Nephron progenitor cell (in vitro differentiated cells): ENCODE measurements at places on chromosomes 5 and 9.

DNA sequence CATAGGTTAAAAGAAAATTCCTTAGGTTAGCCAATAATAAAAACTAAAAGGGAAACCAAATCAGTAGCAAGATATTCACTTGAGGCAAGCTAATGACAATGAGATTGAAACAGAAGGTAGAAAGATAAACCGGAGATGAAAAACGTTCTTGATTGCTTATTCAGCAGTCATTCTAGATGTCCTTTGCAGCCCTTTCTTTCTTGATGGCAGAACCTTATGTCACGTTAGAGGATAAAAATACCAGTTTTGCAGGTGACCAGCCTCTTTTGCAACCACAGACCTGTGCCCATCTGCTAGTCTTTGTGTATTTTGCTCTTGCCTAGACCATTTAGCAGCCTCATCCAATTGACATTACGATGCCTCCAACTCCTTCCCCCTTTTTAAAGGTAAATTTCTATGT, 337.8 kb downstream of the DMAC1 start:
- DNase-seq: no peak

DNA sequence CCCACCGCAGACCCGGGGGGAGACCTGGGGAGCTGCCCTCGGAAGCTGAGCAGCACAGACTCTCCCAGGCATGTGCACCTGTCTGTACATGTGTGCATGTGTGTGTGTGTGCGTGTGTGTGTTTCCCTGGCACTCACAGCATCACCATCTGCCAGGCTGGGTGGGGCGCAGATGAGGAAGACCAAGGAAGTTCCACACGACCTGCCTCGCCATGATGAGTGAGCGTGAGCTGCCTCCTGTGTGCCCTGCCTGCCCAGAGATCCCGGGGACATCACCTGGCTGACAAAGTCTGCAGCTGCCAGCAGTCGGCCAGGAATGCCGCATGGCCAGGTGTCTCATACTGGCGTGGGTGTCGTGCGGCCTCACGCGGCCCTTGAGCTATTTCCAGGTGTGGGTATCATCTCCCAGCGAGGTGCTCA, 4.0 kb upstream of the GPSM1 start:
- no peak for DNase-seq

DNA sequence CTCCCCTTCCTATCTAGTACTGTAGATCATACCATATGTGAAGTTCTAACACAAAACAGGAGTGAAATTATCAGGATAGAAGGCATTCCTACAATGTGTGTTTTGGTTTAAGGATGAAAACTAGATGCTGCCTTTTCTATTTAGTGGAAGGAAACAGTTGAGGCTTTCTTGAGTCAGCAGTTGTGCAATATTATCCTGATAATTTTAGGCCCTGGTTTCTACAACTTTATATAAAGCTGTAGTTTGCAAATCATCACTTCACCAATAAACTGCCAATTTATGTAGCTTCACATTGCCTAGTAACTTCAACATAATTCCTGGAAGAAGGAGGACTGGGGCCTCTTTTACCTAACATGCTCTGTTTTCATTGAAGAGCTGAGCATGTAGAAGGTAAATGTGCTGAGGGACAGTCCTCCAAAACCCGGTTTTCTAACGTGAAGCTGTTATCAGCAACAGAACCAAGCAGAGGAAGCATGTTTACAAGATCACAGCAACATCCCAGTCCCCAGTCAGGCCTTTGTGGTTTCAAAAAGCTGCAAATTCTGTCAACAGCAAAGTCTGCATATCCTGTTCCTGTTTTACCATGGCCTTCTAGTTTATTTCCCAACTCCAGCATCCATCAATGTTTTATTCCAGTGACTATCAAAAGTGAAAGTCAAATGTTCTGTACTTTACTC, 513.4 kb upstream of the MEF2C start:
- no peak for DNase-seq

DNA sequence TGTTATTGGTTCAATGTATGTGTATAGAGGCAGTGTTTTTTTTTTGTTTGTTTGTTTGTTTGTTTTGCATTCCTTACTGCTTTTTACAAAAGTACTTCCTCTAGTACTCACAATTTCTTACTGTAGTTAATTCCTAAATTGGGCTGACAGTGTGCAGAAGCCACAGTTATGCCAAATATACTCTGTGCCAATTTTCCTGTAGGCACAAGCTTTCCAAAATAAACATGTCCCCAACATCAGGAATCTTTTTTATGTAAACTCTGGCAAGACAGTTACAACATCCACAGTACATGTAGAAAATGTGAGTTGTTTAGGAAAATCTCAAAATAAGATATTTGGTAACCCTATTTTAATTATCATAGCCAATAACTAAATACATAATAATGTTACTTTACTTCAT, 161.6 kb upstream of the TSLP start:
- no peak for DNase-seq

GRCh38 chr5:135372654-135373381, 26.2 kb downstream of the MACROH2A1 start:
- no peak for DNase-seq

- DNase-seq: no peak
Observed at GRCh38 chr9:131678499-131679111, 61.3 kb downstream of the RAPGEF1 start.

DNA sequence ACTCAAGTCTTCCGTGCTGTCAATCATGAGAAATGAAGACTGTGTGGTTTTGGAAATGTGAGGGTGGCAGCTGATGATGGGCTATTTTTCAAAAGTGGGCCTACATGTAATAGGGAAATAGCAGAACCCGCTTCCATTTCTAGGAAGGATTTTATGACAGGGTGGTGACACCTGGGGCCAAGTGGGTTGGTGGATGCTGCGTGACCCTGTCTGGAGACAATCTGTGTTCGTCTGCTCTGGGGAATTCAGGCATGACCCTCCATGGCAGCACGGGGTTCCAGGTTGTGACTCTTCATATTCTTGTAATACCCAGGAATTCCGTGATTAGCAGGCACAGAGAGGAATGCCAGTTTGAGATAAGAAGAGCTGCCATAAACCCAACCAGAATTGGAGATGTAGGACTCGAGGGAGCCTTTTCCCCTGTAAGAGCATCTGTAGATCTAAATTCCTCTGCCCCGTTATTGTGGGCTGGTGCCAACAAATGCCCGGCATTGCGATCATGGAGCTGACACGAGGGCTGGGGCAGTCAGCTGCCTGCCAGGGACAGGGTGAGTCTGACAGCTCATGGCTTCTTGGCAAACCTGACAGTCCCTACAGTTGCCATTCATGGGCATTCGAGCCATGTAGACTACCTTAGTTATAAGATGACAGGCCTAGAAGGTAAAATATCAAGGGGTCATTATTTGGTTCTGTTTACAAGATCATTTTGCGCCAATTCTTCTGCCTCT, 279.7 kb downstream of the GADD45G start:
- DNase-seq: no peak

DNA sequence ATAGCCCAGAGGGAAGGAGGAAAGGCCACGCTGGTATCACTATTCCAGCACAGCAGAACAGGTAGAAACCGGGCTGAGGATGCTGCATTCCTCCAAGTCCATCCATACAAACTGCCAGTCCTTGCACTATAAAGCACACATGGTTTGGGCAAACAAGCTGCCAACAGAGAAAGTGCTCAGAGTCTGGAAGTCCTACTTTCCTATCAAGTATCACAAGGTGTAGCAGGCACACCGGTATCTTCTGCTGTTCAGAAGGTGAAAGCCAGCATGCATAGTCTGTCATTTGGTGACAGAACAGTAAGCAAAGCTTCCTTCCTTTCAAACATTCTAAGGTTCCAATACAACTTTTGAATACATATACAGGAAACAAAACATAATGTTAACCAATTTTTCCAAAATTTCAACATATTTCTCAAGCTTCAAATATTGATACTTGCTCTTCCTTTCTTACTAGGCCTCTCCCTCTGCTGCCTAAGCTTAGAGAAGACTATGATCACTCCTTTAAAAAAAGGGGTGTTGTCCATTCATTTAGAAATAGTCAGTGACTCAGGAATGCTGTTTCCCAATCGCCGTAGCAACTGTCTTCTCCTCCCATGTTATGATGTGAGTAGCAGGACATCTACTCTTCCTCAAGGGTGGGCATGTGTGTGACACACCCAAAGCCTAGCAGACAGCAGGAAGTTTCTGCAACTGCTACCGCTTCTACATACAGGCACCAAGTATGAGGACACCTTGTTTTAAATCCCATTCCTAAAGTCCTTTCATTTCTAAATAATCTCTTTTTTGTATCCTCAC, 14.7 kb downstream of the DIAPH1 start:
- no peak for DNase-seq

- peak; percentile 71 for DNase-seq
Observed at GRCh38 chr9:21965401-21965951, 28.7 kb downstream of the CDKN2A start.

- no peak for DNase-seq
Observed at GRCh38 chr9:116417464-116417863, 263.9 kb downstream of the PAPPA start.

- no peak for DNase-seq
Observed at GRCh38 chr5:173029499-173029921, 26.6 kb upstream of the CREBRF start.

- DNase-seq: no peak
Observed at GRCh38 chr5:4255441-4255840, 659.8 kb downstream of the IRX1 start.

GRCh38 chr9:114616684-114617520, 5.8 kb downstream of the TMEM268 start:
- DNase-seq: no peak

- DNase-seq: no peak
Observed at GRCh38 chr9:69632768-69633167, 39.4 kb downstream of the APBA1 start.

DNA sequence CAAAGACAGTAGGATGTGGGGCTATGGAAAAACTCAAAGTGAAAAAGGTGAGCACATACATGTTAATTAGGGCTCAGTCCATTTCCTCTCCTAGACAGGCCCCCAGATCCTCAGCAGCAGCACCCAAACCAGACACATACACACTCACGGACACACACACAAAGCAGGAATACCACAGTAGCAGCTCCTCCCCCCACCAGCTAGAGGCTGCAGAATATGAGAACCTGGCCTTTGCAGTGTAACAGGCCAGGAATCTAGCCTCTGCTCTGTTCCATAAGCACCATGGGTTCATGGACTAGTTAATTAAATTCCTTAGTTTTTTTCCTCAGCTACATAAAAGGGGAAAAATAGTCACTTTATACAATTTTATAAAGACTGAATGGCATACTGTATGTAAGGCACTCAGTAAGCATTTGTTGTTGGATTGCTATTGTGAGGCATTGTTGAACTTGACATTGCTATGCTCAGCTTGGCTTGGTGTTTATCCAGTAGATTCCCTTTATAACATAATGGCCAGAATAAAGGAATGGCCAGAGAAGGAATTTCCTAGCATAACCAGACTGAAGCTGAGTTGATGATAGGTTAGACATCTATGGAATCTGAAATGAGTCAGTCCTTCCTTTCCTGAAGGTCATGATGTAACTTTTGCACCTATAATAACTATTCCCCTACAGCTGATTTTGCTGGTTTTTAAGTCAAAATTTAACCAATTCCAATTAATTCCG, 186.8 kb downstream of the SEMA5A start:
- DNase-seq: no peak

DNA sequence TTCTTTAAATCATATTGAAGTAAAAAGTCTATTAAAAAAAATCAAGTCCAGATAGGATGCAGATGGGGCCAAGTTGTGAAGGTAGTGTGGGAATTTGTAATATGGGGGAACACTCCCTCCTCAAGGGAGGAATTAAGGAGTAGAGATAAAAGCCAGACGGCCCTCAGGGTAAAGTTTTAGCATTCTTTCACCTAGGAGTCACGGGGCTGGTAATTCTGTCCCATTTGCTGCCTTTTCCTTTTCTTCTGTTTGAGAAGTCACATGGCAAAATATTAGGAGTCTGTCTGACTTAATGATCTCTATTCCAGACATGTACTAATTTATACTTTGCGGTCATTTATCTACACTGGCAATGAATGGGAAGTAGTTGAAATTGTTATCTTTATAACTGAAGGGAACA, 61.9 kb downstream of the SNX24 start:
- no peak for DNase-seq

- DNase-seq: peak; percentile 20
Observed at GRCh38 chr9:69932901-69933300, 110.7 kb upstream of the MAMDC2 start.

DNA sequence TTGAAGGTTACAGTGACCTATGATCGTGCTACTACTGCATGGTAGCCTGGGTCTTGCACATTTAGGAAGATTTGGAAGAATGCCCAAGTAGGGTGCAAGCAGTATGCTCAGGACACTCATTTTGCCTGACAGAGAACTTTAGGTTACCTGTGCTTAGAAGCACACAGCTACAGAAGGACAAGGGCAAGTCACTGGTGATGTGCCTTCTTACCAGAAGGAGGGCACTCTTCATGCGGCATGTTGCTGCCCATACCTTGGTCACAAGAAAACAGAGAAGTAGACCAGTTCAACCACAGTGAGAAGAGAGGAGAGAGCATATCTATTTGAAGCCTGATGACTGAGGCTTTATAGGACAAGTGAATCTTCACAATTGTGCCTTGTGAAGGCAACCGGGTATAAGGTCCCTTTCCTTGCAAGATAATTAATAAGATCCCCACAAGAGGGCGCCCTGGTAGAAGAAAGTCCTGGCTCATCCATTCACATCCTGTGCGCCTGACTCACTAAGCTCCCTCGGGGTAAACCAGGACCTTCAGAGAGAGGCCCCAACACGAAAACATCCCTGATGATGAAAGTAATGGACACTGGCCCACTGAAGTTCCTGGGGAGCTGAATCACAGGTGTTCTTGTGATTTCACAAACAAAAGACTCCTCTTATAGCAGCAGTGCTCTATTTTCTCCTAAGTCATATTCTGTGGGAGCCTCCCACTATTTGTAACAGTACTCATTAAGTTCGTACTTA, 38.1 kb upstream of the STARD4 start:
- DNase-seq: peak; percentile 74

DNA sequence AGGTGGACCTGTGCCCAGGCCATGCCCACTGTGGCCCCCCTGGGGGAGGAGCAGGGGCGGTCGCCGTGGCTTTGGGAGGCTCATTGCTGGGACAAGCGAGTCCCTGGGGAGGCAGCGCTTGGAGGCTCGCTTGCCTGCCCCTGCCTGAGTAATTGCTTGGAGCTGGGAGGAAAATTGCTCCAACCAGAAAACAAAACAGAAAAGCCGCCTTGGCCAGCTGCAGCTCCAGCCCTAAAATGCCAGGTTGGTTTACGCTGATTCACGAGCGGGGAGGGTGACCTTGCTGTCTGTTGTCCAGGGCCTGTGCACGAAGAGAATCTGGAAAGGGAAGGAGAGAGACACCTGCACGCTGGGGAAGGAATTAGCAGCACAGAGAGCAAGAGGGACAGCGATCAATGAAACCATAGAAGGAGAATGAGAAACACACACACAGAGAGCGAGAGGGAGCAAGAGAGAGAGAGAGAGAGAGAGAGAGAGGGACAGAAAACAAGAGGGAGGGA, 25.3 kb downstream of the NTNG2 start:
- peak; percentile 48 for DNase-seq

GRCh38 chr9:104386425-104387069, 117.5 kb upstream of the OR13F1 start:
- no peak for DNase-seq

DNA sequence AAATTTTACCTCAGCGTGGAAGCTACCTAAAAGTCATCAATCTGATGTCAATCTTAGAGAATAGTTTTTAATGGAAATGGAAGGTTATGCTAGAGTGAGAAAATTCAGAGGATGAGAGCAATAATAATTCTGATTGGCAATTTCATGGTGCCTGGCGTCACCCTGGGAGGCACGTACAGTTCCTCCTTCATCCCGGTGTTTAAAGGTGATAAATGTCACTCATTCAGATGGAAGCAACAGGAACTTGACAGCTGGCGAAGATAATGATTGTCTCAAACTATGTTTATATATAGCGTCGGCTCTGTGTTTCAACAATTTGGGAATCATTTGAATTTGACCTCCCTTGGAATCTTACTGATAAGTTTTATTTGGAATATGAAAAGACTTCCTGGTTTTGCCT, 108.4 kb downstream of the MED10 start:
- DNase-seq: no peak
